Hepatocyte (in vitro differentiated cells): ENCODE measurements at places on chromosomes 2 and 18. TPM values are rescaled to one million over a fixed set of nuclear protein-coding genes. Genes with fewer than 3 reads are reported as not detected.

GRCh38 chr2:60554074-60554645 is 706 bp upstream of the BCL11A start:
- DNase-seq, result peak; percentile 79

DNA sequence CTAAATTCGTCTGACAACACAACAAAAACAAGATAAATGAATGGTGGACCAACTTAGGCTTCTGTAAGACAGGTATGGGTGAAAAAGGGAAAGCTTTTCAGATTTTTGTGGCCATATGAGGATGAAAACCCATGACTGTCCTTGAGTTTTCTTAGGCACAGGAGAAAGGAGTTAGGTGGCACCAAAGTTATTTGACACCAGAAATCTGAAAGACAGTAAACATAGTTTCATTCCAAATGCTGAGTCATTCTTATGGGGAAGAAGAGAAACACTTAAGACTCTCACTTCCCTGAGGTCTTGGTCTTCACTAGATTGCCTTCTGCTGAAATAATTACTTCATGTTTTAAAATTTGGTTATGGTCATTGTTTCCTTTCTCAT is 5.2 kb upstream of the GPD2 start:
- no peak for DNase-seq

GRCh38 chr2:9762164-9762563 is 81.1 kb upstream of the TAF1B start:
- no peak for DNase-seq

- no peak for DNase-seq
These were observed 269.7 kb upstream of the VRK2 start for GRCh38 chr2:57776916-57777315.

DNA sequence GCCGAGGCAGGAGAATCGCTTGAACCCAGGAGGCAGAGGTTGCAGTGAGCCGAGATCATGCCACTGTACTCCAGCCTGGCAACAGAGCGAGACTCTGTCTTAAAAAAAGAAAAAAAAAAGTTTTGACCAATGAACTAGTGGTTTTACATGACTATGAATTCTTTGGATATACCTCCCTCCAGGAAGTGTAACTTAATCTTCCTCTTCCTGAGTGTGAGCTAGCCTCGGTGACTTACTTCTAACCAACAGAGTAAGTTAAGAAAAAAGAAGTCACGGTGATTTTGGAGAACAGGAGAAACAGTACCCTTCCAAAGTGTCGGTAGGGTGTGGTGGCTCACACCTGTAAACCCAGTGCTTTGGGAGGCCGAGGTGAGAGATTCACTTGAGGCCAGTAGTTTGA is 7.1 kb downstream of the TIA1 start:
- no peak for DNase-seq

DNA sequence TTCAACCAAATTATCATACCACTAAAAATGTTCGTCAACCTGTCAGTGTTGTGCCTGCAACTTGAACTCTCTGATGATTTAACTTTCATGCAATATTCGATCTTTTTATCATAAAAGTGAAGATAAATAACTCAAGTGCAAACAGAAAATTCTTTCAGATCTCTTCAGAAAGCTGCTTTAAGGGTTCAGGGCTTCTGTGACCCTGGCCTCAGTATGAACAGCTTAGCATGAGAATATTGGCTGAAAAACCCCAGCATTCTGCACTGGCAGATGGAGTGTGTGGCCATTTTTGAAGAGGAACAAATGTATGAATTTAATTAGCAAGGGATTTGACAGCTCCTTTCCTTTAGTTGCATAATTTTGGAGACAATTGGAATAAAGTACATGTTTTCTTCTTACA is 851.4 kb upstream of the SOX11 start:
- DNase-seq, result no peak

DNA sequence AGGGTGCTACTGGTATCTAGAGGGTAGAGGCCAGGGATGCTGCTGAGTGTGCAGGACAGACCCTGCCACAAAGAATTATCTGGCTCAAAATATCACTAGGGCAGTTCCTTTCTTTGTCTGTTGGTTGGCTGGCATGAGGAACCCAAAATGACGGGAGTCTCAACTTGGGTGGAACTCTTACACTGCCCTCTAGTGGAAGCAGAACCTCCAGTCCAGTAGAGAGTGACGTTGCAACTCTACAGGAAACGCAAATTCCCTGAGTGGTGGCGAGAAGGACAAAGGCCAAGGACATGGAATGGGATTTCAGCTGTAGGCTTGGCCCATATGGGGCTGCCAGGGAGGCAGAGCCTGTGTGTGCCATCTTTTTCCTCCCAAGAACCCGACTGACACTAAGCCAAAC is 47.1 kb downstream of the COPS8 start:
- DNase-seq, result peak; percentile 9

Gene ALS2
- total RNA-seq, result 32.6 and 34.9 TPM in 2 replicates

Gene IL1B
- 0.76 and 1.1 TPM in 2 replicates for total RNA-seq

Gene ST8SIA3
- total RNA-seq, result 0.03 and 0.04 TPM in 2 replicates

Gene TAF4B
- total RNA-seq, result 1.4 and 2.0 TPM in 2 replicates

Gene EVX2
- 3.5 and 3.7 TPM in 2 replicates for total RNA-seq
